ENCODE measurements at places on chromosomes 7 and 10.

GRCh38 chr7:20075992-20076820, 141.0 kb downstream of the MACC1 start:
- no peak for DNase-seq

DNA sequence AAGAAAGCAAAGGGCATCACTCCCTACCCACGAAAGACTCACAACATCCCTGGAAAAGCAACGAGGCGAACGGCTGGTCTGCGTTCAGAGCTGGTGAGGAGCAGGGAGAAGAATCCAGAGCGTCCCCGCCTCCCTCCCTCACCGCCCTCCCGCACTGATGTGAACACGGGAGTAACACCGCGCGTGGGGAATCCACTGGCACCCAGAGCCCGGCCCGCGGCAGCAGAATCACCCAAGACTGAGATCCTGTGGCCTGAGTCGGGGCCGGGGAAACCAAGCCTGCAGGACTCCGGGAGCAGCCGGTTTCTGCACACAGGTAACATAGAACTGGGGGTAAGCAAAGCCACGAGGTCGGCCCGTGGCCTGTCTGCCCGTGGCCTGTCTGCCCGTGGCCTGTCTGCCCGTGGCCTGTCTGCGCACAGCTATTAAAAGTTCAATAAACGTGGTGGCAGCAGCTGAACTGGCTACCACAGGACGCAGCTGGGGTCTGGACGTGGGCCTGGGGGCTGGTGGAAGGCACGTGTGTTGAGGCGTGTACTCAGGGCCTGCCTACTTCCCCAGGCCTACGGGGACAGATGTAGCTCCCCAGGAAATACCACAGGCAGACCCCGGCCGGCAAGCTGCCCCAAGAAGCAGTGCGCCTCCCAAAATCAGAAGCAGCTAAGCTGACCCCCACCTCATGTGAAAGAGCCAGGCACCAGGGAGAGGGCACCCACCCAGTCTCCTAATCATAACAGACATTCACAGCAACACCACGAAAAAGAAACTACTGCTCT, 23.0 kb downstream of the DIP2C start:
- no peak for DNase-seq

- DNase-seq, result no peak
Measured at GRCh38 chr7:98997846-98998245, 119.5 kb downstream of the TRRAP start.

DNA sequence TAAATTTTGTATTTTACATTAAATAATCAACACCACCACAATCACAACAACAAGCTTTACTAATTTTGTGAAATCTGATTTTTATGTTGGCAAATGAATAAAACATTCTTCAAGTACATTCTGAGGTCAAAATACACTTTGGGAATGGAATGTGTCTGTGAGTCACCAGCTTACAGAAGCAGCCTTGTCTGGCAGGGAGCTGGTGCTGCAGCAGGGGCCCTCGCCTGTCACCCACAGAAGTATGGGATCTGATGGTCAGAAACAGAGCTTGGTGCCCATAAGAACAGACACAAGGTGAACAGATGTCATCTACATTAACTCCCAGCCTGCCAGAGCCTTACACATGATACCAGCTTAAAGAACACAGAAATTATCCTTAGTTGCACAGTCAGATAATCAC, 496.9 kb downstream of the CCSER2 start:
- DNase-seq, result no peak

GRCh38 chr10:101940916-101941315, 97.3 kb upstream of the KCNIP2 start:
- no peak for DNase-seq

- DNase-seq, result no peak
Measured at GRCh38 chr10:131898061-131898460, 2.7 kb upstream of the PPP2R2D start.

- no peak for DNase-seq
Measured at GRCh38 chr10:69505636-69506318, 54.5 kb downstream of the TSPAN15 start.

DNA sequence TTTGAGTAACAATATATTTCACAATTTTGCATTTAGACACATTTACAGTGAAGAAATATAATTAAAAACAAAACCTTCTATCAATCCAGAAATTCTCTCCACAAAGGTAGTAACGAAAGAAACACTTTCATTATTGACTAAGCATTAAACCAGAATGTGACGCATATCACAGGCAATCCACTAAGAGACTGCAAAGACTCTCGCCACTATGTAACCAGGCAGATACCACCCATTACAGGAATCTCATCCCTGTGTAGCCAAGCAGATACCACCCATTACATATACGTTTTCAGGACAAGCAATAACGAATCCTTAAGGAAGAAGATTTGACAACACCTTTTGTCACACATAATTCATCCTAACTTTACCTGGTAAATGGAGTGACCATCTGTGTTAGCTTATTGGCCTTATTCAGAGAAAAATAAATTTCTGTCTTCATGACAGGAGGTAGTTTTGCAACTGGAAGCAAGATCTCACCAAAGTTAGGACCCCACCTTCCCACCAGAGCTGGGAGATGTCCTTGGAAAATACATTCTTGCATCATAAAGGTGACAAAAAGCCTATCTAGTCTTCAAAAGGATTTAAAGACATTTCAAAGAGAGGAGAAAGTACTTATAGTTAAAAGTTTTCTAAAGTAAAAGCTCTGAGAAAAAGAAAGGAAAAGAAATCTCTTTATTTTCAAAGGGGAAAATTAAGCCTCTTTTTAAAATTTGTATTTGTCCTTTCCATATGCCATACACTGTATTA, 30.8 kb downstream of the LRRC17 start:
- DNase-seq, result no peak

DNA sequence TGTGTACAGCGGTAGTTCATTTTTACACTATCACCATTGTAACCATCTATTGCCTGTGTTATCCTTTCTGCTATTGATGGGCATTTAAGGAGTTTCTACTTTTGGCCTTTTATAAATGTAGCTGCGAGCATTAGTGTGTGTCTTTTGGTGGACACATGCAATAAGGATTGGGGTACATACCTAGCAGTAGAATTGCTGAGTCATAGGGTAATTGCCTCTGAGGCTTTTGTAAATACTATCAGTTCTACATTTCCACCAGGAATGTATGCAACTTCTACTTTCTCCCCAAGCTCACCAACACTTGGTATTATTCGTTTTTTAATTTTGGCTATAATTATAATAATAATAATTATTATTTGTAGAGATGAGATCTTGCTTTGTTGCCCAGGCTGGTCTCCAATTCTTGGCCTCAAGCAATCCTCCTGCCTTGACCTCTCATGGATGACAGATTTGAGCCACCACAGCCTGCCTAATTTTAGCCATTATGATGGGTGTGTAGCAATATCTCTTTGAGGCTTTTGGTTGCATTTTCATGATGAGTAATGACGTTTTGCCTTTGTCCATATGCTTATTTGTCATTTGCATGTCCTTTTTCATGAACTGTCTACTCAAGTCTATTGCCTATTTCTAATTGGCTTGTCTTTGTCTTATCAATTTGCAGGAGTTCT, 277.0 kb downstream of the ACTR3B start:
- DNase-seq, result no peak

DNA sequence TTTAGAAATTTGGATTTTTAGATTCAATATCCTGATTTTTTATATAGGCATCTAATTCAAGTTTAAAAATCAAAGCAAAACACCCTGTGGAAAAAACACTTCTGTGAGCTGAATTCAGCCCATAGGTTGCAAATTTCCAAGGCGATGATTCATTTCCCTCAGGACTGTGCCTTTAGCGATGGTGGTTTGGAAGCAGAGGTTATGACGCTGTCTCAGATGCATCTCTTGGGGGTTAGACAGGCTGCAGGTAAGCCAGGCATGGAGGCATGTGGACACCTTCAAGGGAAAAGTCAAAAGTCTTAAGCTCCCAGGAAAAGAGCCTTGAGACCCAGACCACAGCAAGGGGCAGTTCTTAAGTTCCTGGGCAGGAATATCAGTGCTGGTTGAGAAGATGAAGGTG, 9.5 kb upstream of the FRA10AC1 start:
- no peak for DNase-seq

Measured in thymus (tissue), 14 donors.